ENCODE measurements at places on chromosomes 4 and X.

DNA sequence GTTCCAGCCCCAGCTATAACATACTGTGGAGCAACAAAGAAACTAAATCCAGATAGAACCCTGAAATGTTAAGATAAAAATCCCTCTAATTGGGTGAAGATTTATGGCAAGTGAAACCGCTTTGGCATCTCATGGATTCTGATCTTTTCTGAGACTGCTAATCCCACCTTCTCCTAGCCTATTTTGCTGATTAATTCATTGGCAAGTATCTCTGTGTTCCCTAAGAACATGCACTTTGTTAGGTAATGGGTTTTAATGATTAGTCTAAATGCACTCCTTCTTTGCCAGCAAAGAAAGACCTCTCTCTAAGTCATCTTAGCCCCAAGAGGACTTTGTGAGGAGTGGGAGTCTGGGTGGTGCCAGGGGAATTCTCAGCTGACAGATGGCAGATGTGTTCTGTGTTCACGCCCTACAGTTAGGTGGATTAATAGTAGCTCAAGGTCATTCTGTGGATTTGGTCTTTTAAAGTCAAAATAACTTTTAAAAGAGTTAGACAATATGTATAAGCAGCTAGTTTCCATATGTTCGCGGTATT, 171.3 kb downstream of the UNC5C start:
- no peak for DNase-seq

GRCh38 chrX:131073607-131074006, 15.5 kb downstream of the ARHGAP36 start:
- no peak for DNase-seq

GRCh38 chr4:99885063-99885664, 9.1 kb downstream of the LAMTOR3 start:
- no peak for DNase-seq

DNA sequence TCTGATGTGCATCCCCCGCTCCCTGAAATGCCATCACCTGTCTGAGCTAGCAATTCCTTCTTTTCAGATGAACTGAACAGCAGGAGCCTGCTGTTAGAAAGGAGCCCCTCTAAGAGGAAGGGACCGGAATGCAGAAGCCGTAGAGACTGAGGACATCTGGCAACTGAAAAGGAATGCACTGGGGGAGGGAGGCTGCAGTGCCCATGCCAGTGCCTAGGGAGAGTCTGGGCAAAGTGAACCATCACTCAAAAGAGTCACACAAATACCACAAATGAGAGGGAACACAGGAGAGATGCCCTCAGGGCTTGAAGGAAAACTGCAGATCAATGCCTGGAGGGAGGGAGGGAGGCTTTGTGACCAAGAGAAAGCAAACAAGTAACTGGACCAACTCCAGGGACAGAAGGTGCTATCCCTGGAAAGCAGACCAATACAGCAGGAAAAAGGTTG, 93.9 kb upstream of the CBR4 start:
- DNase-seq = no peak

DNA sequence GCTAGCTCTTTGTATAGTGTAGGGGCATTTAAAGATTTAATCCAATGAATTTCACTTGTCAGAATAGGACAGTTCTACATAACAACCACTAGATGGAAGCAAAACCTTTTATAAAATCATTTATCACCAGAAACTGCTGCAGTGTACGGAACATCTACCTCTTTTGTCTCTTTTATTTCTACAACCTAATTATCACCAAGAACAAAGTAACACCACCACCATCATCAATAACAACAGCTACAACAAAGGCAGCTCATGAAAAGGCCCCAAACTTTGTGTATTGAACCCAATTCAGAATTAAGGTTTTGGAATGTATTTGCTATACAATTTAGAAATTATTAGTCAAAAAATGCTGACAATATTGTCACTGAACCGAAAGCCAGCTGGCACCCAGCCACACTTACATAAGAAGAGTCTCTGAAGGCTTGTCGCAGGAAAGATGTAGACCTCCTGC, 260.9 kb upstream of the RPS6KA3 start:
- DNase-seq = no peak

- no peak for DNase-seq
Measured at GRCh38 chr4:154390324-154390723, 101.3 kb downstream of the DCHS2 start.

DNA sequence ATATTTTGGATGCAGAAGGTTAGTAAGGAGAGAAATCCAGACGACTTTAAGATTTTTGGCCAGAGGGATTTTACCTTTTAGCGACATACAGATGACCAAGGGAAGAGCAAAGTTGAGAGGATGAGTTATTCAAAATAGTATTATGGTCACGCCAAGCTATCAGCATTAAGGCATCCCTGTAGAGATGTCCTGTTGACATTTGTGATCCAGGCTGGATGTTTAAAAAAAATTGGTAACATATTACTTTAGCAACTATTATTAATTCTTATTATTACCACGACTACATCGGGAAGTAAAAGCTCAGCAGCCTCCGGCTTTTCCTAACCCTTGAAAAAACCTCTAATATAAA, 562 bp upstream of the OSTC start:
- DNase-seq = no peak

GRCh38 chrX:48590203-48591103, 6.8 kb upstream of the WDR13 start:
- DNase-seq = no peak

DNA sequence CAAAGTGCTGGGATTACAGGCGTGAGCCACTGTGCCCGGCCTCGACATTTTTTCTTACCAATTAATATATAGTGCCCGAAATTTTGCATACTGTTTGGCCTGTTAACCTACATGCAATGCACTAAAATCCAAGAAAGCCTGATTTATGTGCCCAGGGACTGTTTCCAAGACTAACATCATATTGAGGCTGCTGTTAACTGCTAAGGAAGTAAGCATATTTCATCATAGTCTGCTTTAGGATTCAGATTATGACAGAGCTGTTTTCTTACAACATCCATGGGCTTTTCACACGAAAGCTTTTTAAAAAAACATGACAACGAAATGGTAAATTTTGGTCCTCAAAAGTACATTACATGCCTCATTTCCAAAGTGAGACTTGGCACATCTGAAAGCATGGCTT, 84.4 kb downstream of the STOX2 start:
- DNase-seq = no peak

GRCh38 chr4:78061939-78062570, 4.9 kb downstream of the FRAS1 start:
- DNase-seq = no peak

DNA sequence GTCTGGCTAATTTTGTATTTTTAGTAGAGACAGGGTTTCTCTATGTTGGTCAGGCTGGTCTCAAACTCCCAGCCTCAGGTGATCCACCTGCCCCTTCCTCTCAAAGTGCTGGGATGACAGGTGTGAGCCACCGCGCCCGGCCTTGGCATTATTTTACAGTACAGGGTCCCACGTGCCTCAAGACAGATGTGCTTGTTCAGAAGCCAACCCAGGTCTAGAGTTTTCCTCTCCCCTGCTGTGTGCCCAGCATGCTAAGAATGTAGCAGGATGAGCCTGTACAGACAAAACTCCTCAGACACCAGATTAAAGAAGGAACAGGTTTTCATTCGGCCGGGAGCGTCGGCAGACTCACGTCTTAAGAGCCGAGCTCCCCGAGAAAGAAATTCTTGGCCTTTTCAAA, 42.2 kb downstream of the CRLF2 start:
- no peak for DNase-seq

- no peak for DNase-seq
Measured at GRCh38 chr4:139207873-139208403, 30.9 kb upstream of the ELF2 start.

- no peak for DNase-seq
Measured at GRCh38 chrX:135625995-135626394, 87.4 kb upstream of the CT45A1 start.

DNA sequence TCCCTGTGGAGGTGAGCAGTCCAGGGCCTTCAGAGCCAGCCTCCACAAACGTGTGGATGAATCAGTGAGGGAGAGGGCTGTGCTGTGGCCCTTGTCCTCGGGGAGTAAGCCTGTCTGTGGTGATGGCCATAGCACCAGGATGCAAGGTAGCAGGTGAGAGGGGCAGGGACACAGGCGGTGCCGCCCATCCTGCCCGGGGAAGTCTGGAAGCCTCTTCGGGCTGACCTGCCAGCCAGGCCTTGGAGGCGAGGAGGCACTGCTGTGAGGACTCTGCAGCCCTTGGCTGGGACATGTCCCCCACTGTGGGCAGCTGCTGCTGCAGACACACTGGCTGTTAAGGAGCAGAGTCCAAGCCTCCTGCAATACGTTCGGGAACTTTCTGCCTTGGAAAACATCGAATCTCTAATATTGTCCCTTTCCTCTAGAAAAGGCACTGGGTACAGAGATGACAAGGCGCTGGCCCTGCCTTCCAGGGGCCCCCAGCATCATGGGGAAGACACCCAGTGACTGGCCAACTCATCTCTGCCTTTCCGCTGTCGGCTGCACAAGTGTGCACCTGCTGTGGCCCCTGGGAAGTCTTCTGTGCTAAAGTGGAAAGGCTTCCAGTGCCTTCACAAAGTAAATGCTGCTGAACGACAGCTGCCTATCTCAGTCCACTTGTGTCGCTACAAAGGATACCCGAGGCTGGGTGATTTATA, 101.4 kb downstream of the ADRA2C start:
- no peak for DNase-seq

DNA sequence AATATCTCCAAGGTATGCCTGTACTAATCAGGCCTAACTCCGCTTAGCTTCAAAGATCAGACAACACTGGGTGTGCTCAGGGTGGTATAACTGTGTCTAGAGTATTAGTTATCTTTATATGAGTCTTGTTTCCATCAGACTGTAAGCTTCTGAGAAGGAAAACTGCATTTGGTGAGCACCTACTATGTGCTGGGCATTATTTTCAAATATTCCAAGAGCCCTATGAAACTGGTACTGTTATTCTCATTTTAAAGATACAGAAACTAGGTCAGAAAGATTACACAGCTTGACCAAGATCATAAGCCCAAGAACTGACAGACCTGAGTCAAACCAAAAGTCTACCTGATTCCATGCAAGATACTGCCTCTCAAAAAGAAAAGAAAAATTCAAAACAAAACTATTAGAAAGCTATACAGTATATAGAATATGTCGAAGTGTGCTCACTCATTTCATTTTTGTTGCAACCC, 44.4 kb downstream of the LRBA start:
- DNase-seq = no peak

DNA sequence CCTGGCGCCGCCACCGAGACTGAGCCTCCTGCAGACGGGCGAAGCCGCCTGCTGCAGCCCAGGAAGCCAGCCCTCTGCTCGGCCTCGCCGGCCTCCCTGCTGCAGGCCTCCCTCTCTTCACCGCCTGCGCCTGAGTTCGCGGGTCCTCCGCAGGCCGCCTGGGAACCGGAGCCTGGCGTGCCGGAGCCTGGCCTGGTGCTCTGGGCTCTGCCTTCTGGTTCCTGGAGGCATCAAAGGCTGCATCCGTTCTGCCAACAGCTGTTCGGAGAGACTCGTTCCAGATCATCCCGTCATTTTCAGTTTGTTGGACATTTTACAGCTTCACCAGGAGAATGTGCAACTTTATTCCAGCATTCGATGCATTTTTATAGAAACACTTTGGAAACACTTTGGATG, 178.0 kb downstream of the DCLK2 start:
- DNase-seq = no peak

DNA sequence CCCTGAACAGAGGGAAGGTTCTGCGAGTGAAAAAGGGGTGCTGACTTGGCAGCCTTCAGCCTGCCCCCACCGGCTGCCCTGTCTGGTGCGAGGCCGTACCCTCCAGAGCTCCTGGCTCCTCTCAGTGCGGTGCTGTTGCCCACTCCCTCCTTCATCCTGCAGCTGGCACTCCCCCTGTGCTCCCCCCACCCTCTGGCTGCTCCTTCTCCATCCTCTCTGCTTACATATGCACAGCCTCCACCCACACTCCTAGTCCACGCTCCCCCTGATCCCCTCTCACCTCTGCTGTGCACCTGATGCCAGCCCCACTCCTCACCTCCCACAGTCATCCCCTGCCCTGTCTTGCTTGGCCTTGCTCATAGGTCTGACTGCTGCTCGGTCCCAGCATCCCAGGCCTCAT, 9.9 kb downstream of the MAN2B2 start:
- DNase-seq = no peak

DNA sequence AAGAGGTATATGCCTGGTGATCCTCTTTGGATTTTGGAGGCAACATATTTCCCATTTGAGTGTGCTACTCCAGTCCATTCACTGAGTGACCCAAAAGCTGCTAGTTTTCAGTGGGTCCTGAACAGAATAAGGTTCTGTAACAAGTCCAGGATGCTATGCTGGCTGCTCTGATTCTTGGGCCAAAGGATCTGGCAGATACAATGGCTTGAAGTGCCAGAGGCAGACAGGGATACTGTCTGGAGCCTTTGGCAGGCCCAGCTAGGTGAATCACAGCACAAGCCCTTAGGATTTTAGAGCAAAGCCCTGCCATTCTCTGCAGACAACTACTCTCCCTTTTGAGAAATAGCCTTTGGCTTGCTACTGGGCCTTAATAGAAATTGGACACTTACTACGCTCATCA, 40.6 kb downstream of the DCHS2 start:
- DNase-seq = no peak

DNA sequence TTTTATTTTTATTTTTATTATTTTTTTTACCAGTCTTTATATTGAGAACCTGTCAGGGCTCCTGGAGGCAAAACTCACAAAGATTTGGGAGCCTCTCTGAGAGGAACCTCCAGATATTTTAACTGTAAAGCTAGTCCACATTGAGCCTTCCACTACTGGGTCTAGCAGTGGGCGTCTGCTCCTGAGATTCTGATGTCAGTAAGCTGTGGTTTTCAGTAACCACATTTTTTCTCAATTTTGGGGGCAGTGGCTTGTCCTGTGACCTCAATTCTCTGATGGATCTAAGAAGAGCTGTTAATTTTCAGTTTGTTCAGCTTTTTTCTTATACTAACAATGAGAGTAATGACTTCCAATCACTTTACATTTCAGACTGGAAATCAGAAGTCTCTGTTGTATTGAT, 23.6 kb upstream of the GPRASP1 start:
- DNase-seq = no peak

GRCh38 chrX:10240918-10241317, 84.1 kb downstream of the CLCN4 start:
- peak; percentile 60 for DNase-seq

DNA sequence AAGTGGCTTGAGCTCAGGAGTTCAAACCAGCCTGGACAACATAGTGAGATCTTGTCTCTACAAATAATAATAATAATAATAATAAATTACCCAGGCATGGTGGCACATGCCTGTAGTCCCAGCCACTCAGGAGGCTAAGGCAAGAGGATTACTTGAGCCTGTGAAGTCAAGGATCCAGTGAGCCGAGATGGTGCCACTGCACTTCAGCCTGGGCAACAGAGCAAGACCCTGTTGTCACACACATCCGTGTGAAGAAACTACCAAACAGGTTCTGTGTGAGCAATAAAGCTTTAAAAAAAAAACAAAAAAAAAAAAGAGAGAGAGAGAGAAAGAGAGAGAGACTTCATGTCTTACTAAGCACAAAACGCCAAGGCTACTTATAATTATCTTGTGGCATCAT, 42.5 kb downstream of the ANOS1 start:
- DNase-seq = no peak

GRCh38 chrX:105975382-105975781, 63.1 kb downstream of the SERPINA7 start:
- no peak for DNase-seq

GRCh38 chrX:101676571-101676970, 16.9 kb upstream of the ARMCX2 start:
- DNase-seq = no peak

Measured in GM04504 (cell line).